Stimulated activated CD8-positive, alpha-beta memory T cell treated with anti-CD3 and anti-CD28 coated beads, Interleukin-4, amount 100 ng/mL, for 1 hour (primary cell): ENCODE measurements at places on chromosomes 13 and 19.

DNA sequence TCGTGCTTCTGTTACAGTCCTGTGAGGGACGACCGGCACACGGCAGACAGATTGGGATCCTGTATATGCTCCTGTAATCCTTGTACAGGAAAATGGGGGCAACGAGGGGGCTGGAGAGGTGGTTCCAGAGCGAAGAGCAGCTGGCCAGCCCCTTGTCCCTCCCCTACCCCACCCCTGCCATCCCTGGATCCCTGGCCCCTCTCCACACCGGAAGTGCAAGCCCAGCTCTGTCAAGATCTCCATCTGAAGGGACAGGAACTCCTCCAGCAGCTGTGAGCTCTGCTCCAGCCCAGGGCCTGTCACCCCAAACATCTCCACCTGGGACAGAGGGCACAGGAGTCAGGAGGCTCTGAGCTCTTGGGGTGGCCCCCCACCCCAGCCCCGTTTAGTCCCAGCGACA lies 5.5 kb upstream of the CCER2 start:
- DNase-seq = no peak

DNA sequence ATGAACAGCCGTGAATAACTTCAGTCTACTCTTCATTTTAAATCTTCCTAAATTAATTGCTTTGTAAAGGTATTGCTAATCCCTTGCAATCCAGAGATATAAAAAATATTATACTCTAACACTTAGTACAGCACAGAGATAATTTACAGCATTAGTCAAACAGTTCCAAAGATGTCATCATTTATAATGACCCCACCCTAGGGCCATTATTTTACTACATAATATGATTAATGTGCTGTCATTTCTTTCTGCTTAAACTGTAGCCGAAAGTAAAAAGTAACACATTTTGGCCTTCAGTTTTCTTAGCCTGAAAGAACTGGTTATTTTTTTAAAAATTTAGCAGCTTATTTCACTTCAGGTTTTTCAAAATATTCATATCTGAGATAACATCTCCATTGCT lies 256.3 kb upstream of the RFC3 start:
- DNase-seq = no peak

- no peak for DNase-seq
These were observed 123.4 kb downstream of the POSTN start for GRCh38 chr13:37475151-37475550.

DNA sequence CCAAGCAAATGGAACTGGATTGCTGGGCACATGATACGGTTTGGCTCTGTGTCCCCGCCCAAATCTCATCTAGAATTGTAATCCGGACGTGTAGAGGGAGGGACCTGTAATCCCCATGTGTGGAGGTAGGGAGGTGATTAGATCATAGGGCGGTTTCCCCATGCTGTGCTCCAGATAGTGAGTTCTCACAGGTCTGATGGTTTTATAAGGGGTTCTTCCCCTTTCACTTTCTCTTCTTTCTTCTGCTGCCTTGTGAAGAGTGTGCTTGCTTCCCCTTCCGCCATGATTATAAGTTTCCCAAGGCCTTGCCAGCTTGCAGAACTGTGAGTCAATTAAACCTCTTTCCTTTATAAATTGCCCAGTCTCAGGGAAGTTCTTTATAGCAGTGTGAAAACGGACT lies 32.6 kb upstream of the MTIF3 start:
- DNase-seq = no peak

- no peak for DNase-seq
These were observed 358.1 kb downstream of the OXGR1 start for GRCh38 chr13:96636001-96636709.

DNA sequence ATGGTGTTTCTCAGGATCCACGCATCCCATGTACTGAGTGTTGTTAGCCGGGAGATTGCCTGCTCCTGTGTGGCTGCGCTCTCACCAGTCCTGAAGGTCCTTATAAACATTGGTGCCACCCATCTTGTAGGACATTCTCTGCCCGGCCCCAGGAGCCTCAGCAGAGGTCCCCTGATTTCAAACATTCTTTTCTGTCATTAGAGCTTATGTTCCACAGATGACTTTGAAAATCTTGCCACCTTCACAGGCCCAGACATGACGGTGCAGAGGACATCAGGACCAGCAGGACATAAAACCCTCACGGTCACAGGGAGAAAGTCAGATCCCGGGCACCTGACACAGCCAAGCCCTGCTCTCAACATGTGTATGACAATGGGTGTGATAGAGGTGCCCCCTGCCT lies 33.2 kb upstream of the PEPD start:
- no peak for DNase-seq
